ENCODE measurements at places on chromosomes 3 and 15.
A peak's percentile ranks its signal among the peaks of the same experiment; 100 is the strongest.

- DNase-seq = no peak
Observed at GRCh38 chr3:40872258-40872920, 326.9 kb upstream of the CTNNB1 start.

- no peak for DNase-seq
Observed at GRCh38 chr3:69766638-69767037, 27.4 kb downstream of the MITF start.

DNA sequence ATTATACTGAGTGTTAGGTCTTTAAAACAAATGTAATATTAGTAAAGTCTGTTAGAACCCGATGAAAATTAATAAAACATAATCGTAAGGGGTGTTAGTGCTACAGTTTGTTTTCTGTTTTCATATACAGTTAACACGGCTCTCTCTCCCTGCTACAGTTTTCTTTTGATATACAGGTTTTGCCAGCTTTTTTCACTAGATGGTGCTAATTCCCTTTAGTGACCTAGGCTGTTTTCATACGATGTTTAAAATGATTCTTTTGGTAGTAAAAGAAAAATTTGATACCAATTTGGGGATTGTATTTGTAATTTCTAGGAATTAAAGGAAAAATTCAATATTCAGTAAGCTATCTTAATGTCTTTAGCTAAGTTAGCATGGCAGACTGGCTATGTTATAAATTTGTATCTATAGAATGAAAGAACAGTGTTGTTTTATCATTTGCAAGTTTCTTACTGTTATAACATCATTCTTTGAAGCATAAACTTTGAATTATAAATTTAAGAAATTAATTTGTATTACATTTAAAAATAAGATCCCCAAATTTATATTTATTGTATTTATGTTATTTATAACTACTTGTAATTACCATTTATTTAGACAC lies 11.5 kb downstream of the APH1B start:
- no peak for DNase-seq

- peak; percentile 51 for DNase-seq
Observed at GRCh38 chr3:114674036-114674435, 380.2 kb downstream of the TIGIT start.

DNA sequence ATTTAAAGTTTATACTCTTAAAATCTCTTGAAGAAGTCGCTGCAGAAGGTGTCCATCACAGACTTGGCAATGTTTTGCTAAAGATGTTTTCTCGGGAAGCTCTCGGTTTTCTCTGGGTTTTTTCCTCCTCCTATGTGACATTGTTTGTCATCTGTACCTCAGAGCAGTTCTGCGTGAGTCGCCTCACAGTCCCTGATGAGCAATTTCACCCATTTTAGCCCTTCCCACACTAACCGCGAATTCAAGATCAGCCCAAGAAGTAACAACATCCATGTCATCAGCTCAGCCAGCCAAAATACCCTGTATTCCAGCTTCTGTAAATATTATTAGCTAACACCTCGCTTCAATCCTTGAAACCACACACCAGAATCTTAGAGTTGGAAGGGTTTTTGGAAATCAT lies 224.3 kb upstream of the SETMAR start:
- no peak for DNase-seq

- DNase-seq = no peak
Observed at GRCh38 chr3:3086239-3086638, 23.9 kb downstream of the IL5RA start.

GRCh38 chr15:92906020-92906419 lies 5.9 kb downstream of the CHD2 start:
- no peak for DNase-seq

DNA sequence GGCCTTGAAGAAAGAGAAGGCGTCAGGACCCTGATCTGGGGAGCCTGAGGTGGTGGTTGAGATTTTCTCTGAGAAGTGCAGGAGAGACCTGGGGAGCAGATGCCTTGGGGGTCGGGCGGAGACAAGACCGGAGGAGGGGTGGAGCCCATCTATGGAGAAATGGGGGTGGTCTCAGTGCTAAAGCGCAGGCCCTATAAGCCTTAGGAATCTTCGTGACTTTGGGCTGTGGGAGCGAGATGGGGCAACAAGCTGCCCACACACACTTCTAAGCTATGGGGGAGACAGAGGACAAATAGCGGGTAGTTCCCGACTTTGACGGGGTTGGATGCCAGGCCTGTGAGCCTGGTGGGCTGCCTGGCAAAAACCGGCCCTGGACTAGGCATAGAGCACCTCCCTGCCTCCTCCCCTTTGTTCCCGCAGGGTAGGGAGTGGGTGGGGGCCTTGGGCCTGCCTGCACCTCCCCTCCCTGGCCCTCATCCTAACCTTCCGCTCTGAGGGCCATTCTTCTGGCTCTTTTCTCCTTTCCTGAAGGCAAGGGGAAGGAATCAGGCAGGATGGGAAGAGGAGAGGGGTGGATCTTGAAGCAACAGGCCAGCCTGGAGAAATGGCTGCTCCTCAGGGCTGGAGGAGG lies 880 bp downstream of the NISCH start:
- DNase-seq = no peak

GRCh38 chr15:40343512-40343911 lies 2.8 kb upstream of the CCDC9B start:
- no peak for DNase-seq

DNA sequence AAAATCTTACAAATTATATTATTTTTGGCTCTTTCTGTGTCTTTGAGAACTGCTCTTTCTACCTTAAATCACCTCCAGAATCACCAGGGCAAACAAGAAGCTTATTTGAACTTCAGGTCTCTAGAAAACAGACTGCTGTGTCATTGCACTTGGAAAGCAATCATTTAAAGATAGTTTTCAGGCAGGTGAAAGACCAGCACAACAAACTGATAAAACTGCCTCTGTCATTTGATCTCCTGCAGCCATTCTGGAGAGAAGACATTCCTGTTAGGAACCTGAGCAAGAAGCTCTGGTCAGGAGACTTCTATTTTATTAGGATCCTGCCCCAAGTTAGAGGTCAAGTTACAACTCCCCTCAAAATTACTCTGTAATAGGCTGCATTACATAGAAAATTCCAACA lies 50.7 kb upstream of the AP4E1 start:
- DNase-seq = no peak

DNA sequence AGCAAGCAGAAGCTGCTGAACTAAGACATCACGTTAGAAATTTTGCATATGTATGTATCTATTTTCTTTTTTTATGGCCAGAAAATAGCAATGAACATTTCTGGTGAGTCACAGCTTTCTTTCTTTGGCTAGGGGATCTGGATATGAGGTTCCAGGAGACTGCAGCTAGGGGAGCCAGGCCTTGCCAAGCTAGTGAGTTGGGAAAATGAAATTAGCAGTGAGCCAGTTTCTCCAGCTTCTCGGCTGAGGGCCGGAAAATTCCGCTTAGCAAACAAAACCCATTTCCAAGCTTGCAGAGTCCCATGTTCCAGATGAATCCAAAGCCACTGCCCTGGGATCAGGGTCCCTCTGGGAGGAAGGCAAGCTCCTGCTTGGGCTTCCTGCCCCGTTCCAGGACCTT lies 137.6 kb downstream of the SRGAP3 start:
- DNase-seq = no peak

DNA sequence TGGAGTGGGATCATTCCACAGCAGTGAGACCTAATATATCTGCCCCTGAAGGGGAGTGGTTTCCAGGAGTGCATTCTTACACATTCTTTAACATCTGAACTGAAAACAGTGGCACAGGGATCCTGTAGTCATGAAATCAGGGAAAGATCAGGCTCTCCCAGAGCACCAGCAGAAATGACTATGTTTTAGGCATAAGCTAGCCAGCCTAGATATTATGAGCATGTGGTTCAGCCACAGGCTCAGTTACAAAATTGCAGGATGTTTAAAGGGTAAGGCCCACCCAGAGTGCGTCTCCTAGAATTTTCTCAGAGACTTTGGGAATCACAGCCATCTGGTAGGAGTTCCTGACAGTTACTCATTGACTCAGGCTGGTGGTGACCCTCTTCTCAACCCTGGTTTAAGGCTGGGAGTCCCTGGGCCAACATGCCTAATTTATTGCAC lies 20.9 kb downstream of the FSTL1 start:
- no peak for DNase-seq

GRCh38 chr3:151796105-151796680 lies 17.7 kb upstream of the AADAC start:
- no peak for DNase-seq

- no peak for DNase-seq
Observed at GRCh38 chr3:123449102-123449996, 459 bp upstream of the ADCY5 start.

GRCh38 chr15:101188637-101189408 lies 63.0 kb downstream of the CHSY1 start:
- no peak for DNase-seq

DNA sequence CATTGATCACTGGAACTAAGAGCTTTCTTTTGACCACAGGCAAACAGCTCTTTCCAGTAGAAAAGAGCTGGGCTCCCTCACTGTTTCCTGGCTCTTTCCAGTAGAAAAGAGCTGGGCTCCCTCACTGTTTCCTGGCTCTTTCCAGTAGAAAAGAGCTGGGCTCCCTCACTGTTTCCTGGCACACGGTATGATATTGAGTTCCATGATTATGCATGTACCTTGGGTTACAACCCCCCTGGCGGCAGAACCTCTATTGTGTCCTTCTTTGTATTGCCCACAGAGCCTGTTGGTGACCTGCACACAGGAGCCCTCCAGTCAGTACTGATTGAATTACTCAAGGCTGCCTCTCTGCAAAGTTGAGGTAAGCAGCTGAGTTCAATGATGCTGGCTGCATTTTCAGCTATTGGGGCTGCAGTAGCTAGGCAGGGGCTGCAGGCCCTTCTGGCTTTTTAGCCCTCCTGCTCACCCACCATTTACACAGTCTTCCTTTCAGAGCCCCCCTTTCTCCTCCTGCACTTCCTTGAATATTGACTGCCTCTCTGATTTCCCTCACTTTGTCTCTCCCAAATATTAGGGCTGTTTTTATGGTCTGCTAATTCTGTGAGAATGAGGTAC lies 10.2 kb downstream of the ACKR2 start:
- DNase-seq = no peak

DNA sequence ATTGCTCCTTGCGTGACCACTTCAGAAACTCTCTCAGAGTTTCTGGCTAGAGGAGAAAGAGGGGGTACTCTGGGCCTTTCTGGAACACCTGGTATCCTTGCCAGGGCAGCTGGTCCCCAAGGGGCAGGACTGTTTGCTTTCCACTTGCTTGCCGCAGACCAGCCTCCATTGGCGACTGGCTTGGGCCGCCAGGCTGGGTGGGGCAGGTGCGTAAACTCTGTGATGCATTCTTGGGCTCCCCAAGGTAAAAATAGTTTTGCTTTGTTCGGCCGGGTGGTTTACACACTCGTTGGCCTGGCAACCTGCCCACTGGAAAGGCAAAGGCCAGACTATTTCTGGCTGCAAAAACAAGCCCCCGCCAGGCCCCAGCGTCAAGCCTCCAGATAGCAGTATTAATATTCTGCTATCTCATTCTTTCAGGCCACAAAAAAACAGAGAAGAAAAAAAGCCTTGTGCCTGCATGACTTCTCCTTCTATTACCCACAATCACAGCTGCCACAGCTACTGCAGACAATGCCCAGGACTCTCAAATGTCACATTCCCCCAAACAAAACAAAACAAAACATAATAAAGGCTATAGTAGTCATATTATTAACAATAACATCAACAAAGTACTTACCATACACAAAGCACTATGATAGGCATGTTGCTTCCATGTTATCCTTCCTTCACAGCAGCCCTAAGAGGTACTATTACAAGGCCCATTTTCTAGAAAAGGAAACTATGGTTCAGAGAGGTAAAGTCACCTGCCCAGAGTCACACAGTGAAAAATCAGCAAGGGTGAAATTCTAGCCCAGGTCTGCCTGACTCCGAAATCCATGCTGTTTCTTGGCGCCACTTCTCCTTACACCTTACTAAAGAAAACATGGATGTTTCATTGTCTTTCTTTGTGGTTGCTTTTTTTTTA lies 14.0 kb upstream of the SSUH2 start:
- peak; percentile 93 for DNase-seq

DNA sequence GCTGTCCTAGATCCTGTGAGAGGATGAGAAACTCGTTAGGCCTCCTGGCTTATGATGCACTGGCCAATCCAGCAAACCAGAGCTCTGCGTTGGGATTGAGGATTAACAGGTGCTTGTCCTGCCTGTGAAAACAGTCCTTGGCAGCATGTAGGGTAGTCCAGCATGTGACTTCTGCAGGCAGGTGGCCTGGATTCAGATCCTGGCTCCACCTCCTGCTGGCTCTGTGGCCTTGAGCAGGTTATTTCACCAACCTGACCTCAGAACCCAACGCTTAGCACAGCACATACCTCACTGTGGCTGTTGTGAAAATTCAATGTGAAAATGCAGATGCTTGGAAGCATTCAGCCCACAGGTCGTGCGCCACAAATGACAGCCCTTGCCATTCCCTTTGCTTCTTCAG lies 33.6 kb downstream of the PLA2G4D start:
- DNase-seq = no peak

- no peak for DNase-seq
Observed at GRCh38 chr3:112477891-112478290, 21.4 kb downstream of the BTLA start.

DNA sequence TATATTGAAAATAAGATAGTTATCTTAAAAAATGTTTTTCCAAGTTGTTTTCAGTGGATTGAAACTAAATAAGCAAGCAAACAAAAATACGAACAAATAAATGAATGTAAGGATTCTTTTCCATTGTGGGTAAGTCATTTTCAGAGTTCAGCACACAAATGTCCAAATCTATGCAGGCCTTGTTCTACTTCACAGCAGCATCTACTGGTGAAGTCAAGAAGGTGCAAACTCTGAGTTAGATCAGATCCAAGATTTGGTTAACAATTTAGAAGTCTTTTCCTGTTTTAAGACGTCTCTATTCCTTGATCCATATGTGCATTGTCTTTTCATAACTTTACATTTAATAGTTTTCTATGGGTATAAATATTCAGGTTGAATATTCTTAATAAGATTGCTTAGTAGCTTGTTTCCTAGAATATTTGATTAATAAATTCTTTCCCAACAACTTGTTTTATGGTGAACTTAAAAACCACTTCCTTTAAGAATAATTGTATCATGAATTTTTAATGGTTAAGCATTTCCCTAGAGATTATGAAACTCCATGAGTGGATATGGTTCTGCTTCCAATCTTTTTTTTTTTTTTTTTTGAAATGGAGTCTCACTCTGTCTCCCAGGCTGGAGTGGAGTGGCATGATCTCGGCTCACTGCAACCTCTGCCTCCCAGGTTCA lies 10.5 kb downstream of the PTX3 start:
- no peak for DNase-seq

GRCh38 chr3:173938159-173938558 lies 540.6 kb downstream of the NLGN1 start:
- DNase-seq = peak; percentile 35

DNA sequence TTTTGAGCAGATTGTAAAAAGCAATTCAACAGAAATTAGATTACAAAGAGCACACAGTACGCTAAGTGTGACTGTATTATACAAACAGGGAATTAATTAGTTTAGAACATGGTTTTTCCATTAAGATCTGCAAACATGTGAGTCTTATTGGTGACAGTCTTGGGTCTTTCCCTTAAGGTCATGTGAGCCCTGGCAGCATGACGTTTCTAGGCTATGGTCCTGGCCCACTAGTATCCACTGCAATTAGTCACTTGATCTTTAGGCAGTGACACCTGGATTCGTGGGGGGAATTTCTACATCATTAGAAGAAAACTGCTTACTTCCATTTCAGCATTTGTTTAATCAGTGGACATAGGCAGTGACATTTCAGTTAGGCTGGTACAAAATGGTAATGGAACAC lies 360.2 kb upstream of the NR2F2 start:
- DNase-seq = no peak

All from DMS79 (cell line).